Endodermal cell (in vitro differentiated cells): ENCODE measurements at places on chromosomes 7 and 10.

DNA sequence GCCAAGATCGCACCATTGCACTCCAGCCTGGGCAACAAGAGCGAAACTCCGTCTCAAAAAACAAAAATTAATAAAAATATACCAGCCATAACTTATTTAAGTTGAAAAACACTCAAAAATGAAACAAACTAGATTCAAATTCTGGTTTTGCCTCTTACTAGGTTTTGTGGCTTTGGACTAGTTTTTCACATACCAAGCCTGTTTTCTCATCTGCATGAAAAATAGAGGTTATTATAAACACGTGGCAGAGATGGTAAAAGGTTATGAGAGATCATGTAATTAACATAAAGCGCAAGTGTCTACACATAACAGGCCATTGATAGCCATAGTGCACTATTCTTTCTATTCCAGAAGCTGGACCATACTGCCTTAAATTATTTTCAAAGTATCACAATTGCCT, 35.5 kb upstream of the CABCOCO1 start:
- no peak for DNase-seq

DNA sequence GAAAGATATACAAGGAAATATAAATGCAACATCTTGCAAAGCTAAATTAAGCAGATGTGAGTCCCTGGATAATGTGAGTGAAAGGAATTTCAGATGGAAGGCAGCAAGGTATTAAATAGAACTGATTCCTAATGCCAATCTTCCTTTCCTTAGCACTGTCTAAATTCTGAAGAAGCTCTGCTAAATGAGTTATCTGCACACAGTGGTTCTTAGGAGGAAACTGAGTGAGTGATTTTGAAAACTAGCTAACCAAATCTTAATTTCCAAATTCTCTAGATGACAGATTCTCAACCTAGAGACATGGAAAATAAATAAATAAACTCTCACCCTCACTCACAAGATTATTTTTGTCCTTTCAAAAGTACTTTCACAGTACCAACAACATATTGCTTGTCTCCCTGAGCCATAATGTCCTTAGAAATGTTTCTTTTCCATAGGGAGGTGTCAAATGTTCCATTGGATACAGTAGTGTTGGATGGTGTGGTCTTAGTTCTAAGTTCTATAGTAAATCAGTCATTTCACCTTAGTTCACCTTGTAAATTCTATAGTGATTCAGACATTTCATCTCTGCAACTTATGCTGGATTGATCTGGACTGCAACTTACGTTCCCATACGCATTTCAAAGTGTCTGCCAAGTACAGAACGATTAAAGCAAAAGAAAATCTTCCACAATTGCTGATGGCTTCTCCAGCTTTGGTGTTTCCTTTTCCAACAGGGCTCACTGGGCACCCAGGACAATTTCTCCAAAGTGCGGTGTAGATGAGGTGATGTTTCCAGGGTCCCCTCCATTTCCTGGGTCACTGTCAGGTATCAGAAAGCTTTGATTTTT, 145.4 kb upstream of the FAM171A1 start:
- no peak for DNase-seq

GRCh38 chr7:79290841-79291497, 162.5 kb downstream of the MAGI2 start:
- no peak for DNase-seq

GRCh38 chr7:44150466-44150832, 9.3 kb upstream of the MYL7 start:
- no peak for DNase-seq

DNA sequence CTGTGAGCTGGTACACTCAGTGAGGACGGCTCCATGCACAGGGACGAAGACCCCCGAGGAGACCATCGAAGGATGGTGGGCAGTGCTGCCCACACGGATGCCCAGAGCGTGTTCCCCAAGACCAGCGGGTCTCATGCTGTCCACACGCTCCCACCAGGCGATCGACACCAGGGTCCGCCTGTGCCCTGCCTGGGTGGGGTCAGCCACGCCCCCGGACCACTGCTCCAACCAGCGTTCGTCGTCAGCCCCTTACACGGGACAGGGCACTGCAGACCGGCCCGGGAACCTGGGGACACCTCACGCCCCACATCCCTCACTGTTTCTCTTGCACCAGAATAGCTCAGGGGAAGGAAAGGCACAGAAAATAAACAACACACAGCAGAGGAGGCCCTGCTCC, 223.5 kb downstream of the DNAJB6 start:
- no peak for DNase-seq

- no peak for DNase-seq
These were observed 357.0 kb downstream of the FRMD4A start for GRCh38 chr10:13973742-13974141.

DNA sequence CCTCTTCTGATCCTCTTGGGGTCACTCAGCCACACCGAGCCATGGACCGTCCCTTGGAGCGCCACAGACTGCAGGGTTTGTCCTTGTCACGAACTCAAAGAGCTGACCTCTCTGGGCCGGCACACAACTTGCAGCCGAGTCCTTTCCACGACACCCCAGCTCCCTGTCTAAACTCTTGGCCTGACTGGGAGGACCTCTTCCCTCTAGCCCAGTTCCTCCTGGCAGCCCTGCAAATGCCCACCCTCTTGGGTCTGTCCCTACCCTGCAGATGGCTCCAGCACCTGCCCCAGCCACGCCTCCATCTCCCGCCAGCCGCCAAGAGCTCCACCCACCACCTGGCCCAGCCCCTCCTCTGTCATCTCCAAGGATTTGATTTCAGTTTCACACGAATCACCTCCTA, 339.2 kb downstream of the DNAJB6 start:
- peak; percentile 62 for DNase-seq

- peak; percentile 81 for DNase-seq
These were observed 77.4 kb downstream of the PON1 start for GRCh38 chr7:95246831-95247370.

GRCh38 chr7:16804674-16805439, at the start of gene AGR2:
Gene AGR2 (minus strand): TSS chr7:16804999. CDS start chr7:16801796, 3,203 bp downstream.
- DNase-seq, result no peak

DNA sequence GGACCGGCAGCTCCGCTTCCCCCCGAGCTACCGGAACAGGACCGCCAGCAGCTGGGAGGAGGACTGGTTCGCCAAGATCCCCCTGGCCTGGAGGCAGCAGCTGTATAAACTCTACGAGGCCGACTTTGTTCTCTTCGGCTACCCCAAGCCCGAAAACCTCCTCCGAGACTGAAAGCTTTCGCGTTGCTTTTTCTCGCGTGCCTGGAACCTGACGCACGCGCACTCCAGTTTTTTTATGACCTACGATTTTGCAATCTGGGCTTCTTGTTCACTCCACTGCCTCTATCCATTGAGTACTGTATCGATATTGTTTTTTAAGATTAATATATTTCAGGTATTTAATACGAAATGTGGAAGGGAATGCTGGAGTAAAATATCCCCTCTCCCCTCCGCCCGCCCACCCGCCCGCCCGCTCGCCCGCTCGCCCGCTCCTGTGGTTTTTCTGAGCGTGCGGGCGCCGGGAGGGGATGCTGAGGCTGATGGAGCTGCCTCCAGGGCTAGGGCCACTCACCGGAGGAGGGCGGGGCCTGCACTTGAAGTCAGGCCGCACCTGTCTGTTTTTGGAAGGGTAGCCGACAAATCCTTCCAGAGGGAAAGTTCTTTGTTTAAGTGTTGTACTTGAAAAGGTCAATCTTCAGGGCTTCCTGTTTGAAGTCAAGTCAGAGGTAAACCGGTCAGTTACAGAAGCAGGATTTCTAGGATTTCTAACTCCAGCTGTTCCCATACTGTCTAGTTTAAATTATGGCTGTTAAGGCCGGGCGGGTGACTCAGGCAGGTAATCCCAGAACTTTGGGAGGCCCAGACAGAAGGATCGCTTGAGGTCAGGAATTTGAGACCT, 30.5 kb downstream of the CHST12 start:
- no peak for DNase-seq

GRCh38 chr7:28920424-28920823, 37.7 kb downstream of the TRIL start:
- no peak for DNase-seq

GRCh38 chr10:72082856-72083789, 5.2 kb downstream of the SPOCK2 start:
- no peak for DNase-seq

DNA sequence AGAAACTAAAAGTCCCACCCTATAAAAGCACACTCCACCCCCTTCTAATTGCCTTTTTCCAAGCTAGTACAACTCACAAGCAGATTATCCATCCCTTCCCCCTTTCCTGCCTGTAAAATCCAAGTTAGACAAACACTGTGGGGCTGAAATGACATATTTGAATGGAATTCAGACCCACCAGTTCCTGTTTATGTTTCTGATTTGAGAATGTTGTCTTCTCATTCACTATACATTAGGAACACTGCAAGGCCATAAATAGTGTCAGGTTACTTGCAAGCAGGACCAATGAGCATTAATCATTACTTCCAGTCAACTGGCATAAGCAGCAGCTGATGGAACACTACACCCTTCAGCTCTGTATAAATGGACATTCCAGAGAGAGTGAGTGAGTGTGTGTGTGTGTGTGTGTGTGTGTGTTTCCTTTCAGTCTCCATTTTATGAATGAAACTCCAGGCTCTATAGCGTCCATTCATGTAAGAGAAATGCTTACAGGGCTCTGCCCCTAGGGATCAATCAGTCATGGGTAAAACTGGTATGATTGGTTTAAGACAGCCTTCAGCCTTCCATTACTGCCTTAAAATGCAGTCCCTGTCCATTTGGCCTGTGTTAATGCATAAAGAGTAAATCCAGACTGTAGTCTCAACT, 69.3 kb downstream of the ETV1 start:
- DNase-seq, result peak; percentile 38

- DNase-seq, result peak; percentile 90
These were observed 58.1 kb downstream of the FHIP2A start for GRCh38 chr10:114879541-114880158.

- DNase-seq, result no peak
These were observed 250.5 kb downstream of the ARHGAP12 start for GRCh38 chr10:31678139-31678536.

DNA sequence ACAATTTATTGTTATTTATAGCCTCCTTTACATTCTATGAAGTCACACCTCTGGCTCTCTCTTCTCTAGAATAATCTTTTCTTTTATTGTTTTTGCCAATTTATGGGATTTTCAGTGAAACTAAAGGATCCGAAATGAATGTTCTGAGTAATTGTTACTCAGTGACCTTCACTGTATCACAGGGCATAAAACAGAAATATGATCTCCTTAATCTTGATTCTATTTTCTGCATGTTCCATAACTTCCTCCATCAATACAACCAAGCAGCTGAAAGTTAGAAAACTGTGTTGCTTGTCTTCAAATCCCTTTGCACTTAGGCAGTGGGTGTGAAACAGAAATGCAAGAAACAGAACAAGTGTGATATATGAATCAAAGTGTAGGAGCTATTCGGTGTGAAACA, 57.4 kb upstream of the FERD3L start:
- no peak for DNase-seq

- no peak for DNase-seq
These were observed 32.8 kb downstream of the IL15RA start for GRCh38 chr10:5944389-5945189.

DNA sequence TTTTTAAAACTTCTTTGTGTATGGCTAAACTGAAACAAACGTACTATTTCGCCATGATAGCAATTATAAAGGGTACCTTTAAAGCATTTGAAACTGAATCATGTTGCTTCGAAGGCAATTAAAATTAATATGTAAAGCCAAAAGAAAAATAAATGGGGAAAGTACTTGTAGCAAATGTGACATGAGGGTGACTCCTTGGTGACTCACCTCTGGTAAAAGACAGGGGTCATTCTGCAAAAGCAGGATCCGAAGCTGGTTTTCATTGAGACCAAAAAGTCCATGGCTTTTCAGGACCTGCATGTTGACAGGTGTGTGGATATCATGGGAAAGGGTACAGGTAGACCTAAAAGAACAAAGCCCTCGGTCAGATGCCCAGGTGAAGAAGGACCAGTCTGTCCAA, 1.5 kb downstream of the ZC3HAV1L start:
- DNase-seq, result no peak

DNA sequence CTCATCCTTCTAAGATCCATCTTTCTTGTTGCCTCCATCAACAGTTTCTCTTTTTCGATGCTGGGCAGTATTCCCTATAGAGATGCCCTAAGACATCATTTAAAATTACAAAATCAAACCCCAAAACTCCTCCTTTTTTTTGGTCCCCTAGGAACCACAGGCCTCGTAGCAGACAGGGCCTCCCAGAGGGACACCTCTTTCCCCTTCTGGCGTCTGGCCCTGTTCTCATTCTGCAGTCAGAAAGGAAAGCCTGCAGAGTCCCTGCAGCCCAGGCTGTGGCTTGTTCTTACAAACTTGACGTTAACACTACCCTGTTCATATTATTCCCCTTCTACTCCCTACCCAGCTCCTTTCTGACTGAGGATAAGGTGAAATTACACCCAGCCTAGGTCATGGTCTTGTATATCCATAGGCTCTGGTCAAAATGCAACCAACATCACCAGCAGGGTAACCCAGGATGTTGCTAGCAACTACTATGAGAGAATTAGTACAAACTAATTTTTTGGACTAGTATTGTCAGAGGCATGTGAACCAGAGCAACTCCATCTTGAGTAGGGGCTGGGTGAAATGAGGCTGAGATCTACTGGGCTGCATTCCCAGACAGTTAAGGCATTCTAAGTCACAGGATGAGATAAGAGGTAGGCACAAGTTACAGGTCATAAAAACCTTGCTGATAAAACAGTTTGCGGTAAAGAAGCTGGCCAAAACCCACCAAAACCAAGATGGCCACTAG, 3.5 kb upstream of the EPHA1 start:
- no peak for DNase-seq

- no peak for DNase-seq
These were observed 10.9 kb upstream of the KIAA1549 start for GRCh38 chr7:138992052-138992531.
